ENCODE measurements at places on chromosomes 5 and 9.

DNA sequence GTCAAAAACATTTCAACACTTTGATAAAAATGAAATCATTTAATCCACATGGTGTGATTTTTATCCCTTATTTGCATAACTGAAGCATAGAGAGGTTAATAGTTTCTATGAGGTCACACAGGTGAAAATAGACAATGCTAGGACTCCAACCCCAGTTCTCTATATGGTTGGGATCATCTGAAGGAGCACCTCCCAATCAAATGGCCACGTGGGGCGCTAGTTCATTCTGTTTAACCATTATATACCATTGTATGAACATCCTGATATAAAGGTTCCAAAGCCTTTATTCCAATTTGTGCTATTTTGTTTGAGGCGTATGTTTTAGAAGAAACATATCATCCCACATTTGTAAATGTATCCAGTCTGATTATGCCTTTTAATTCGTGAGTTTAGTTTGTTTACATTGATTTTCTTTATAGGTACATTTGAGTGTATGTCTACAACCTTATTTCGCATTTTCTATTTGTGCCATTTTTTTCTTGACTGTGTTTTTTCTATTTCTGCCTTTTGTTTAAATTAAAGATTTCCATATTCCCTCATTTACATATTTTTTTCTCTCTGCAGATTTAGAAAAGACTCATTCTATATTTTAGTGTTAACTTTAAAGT is 1092.0 kb downstream of the MAT2B start:
- DNase-seq = no peak

GRCh38 chr9:89807101-89807395 is 202.2 kb downstream of the GADD45G start:
- DNase-seq = no peak

GRCh38 chr5:179227580-179228311 is 117.5 kb downstream of the ADAMTS2 start:
- no peak for DNase-seq

GRCh38 chr9:19371942-19372341 is 8.1 kb downstream of the RPS6 start:
- DNase-seq = no peak

- DNase-seq = no peak
These were observed 7.4 kb downstream of the SHC3 start for GRCh38 chr9:89171231-89171630.

DNA sequence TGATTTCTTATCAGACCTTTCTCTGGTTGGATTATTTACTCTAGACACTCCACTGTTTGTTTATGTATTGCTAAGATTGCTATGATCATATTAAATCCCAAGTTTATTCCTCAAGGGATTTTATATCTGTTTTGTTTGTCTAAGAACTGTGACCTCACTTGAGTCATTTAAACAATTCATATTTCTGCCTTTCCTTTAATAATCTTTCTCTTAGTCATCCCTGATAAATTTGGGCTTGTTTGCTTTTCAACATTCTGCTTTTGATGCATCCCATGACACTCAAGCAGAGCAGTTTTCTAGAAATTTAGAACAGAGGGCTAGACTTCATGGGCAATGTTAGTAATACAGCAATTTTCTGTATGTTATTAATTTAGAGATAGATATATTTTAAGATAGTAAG is 231.6 kb upstream of the TNC start:
- DNase-seq = no peak

GRCh38 chr9:111873901-111874300 is 22.7 kb upstream of the UGCG start:
- no peak for DNase-seq

GRCh38 chr9:88757406-88758010 is 222.5 kb downstream of the NXNL2 start:
- DNase-seq = no peak

DNA sequence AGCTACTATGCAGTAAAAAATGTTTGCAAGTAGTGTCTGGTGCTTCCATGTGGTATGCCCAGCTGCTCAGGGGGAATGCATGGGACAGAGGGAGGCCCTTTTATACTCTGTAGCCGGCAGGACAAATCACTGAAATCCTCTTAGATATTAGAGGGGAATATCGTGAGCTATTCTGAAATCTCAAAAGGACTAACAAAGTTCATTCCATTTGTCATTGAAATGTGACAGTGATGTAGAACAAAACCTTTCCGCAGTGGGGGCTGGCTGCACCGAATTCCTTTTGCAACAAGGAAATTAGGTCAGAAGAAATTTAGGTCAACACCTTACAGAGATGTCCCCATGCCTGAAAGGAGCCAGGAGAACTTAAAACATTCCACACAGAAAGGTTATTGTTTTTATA is 72.4 kb upstream of the MEF2C start:
- no peak for DNase-seq

DNA sequence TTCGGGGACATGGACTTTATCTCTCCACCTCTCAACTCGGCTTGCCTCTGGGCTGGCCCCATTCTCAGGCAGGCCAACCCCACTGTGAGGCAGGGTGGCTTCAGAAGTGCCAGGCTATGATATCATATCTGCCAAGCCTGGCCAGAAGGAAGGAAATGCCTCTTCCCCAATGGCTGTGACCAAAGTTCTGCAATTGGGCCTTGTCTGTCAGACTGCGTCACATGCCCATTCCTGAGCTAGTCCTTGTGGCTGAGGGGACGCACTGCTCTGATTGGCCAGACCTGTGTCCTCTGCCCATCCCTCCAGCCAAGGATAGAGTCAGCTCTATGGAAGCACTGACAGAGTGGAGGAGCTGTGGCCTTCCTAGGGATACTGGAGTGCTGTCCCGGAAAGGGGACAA is 11.9 kb downstream of the SMIM23 start:
- DNase-seq = no peak

DNA sequence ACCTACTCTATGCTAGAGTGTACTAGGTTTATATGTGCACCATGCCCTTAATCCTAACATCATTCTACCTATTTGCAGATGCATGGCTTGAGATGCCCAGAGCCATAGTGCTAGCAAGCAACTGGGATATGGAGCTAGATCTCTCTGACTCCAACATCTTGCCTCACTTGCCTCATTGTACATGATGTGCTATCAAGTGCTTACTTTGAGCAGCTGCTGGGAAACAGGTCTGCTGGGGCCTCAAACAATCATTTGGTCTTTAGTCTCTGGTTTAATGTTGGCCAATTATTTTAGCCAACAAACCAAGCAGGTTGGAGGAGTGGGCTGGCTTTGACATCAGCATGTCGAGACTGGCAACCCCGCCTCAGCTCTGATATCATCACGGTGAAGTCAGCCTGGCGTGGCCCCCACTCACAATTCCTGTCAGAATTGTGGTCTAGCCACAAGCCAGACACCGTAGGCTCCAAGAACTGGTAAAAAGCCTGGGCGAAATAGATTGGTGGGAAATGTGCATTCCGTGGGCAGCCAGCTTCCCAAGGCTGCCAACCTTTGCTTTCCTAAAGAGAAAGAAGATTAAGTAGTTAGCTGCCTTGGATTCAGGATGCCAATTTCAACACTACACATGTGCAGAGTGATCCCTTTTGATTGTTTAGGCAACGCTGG is 21.1 kb upstream of the GAS1 start:
- no peak for DNase-seq

GRCh38 chr5:77518304-77518703 is 26.2 kb upstream of the WDR41 start:
- DNase-seq = no peak

DNA sequence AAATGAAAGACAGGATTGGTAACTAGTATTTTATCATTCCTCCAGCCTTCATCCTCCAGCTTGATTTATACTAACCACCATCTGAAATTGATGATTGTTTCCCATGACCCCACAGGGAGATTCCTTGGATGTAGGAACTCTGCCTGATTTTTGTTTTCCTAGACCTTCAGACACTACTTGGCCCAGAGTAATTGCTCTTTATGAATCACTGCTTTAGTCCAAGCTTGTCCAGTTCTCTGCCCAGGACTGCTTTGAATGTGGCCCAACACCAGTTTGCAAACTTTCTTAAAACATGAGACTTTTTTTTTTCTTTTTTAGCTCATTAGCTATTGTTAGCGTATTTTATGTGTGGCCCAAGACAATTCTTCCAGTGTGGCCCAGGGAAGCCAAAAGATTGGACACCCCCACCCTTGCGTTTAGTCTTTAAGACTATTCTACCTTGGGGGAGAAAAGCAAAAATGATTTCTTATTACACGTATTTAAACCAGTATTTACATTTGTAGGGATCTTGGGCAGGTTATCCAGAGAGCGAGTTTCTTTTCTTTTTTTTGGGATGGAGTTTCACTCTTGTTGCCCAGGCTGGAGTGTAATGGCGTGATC is 18.4 kb downstream of the BASP1 start:
- DNase-seq = no peak

- DNase-seq = no peak
These were observed 104.7 kb upstream of the PIK3R1 start for GRCh38 chr5:68110894-68111293.

GRCh38 chr5:56668996-56669395 is 146.4 kb upstream of the MAP3K1 start:
- no peak for DNase-seq

- no peak for DNase-seq
These were observed 120.2 kb upstream of the CCDC152 start for GRCh38 chr5:42636425-42636824.

DNA sequence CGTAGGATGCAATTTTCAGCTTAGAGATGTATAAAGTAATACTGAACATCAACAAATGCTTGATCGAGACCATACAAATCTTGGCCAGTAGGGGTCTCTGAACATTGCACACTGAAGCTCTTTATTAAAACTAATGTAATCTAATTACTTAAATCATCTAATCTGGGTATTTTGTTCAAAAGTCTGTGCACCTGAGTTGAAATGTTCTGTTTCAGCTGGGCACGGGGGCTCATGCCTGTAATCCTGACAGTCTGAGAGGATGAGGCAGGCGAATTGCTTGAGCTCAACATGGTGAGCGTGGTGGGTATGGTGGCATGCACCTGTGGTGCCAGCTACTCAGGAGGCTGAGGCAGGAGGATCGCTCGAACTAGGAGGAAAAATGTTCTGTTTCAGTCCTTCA is 41.0 kb downstream of the ESM1 start:
- peak; percentile 16 for DNase-seq

- no peak for DNase-seq
These were observed 48.5 kb upstream of the SNCAIP start for GRCh38 chr5:122263352-122264030.

DNA sequence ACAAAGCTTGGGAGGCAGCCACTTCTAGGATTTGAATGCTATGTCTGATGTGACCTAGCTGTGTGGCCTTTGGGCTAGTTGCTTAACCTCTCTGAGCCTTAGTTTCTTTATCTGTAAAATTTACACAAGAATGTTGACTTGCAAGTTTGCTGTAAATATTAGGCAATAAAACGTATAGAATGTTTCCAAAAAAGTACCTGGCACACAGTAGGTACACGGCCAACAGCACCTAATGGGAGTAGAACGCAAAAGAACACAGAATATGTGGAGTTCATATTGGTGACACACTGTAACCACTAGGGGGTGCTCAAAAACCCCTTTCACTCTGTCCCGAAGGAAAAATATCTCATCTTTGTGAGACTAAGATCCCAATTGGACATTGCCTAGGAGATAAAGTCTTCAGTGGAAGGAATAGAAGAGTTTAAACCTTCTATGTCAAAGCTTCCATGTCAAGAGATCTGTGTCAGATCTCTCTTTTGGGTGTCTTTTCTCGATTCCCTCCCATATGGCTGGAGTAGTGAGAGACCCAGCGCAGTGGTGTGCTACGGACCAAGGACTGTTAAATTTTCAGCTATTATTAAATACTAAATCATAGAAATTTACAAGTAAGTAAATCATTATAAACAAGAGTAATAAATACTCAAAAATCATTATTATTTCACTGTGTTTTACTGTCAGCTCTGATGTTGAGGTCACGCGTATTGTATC is 145.4 kb upstream of the RAD23B start:
- DNase-seq = no peak

GRCh38 chr5:158388021-158388420 is 529.1 kb upstream of the CLINT1 start:
- no peak for DNase-seq

GRCh38 chr9:75071530-75072122 is 16.3 kb downstream of the NMRK1 start:
- peak; percentile 24 for DNase-seq

- no peak for DNase-seq
These were observed 127.8 kb downstream of the KCNIP1 start for GRCh38 chr5:170631466-170632195.

GRCh38 chr9:120877276-120878034 is 467 bp upstream of the PHF19 start:
- DNase-seq = no peak

GRCh38 chr9:89354471-89354870 is 36.2 kb downstream of the SECISBP2 start:
- DNase-seq = no peak

DNA sequence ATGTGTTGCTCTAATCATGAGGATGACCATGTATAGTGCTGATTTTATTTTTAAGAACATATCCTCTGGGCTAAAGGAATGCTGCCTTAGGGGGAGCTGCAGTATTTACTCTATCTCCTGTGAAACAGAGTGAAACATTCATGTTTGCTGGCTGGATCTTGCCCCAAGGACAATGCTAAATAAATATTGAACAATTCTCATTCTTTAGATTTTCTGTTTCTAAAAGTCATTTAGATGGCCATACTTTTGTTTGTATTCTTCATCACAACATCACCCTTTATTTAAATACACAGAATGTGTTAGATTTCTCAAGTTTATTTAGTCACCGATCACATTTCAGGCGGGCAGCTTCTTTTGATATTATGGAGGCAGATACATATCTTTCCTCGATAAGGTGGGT is 103.3 kb downstream of the ARHGEF28 start:
- DNase-seq = no peak

DNA sequence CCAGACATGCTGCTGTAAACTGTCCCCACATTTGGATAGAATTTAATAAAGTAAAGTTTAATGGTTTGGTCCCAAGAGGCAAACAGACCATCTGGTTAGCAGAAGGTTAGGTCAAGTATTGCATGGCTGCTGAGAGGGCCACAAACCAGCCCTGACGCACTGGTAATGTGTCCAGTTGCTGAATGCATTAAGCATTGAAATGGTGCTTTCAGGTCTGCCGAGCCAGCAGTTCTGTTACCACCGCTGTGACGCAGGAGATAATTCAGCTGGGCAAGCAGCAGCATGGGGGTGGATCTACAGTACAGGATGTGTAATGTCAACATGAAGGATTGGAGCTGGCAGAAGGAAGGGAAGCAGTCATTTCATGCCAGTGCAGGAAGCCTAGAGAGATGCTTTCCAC is 16.0 kb downstream of the ZNF462 start:
- no peak for DNase-seq

DNA sequence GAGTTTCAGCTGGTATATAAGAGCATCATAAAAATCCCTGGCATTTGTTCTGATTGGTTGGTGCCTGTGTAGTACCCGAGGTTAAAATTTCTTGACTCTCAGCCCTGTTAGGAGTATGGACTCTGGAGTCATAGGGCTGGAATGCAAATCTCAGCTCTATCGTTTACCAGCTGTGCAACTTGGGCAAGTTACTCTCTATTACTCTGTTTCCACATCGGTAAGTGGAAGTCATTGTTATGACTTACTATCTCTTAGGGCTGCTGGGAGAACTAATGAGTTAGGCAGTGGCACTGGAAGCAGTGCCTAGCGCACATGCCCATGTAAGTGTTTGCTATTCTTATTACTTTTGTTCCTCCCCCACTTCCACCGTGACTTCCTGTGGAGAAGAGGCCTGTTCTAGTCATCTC is 141.6 kb downstream of the BOD1 start:
- no peak for DNase-seq

- no peak for DNase-seq
These were observed 95.5 kb downstream of the LMX1B start for GRCh38 chr9:126709241-126709640.

All from stimulated activated CD8-positive, alpha-beta memory T cell treated with anti-CD3 and anti-CD28 coated beads, Interleukin-4, amount 100 ng/mL, for 1 hour (primary cell).